ENCODE measurements at places on chromosomes 6 and 20.

DNA sequence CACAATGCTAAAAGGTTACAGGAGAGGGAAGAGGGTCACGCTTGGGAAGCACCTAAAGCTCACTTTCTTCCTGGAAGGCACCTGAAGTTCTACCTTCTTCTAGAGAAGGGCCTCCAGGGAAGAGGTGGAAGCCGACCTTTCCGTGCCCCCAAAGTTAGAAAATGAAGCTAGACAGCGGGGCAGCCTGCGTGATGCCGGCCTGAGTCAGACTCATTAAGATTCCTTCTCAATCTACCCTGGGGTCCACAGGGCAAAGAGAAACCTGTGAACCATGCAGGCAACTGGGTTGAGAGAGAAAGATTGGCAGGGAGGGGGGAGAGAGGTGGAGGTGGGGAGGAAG, 54.8 kb upstream of the CCDC167 start:
- DNase-seq: peak; percentile 21

DNA sequence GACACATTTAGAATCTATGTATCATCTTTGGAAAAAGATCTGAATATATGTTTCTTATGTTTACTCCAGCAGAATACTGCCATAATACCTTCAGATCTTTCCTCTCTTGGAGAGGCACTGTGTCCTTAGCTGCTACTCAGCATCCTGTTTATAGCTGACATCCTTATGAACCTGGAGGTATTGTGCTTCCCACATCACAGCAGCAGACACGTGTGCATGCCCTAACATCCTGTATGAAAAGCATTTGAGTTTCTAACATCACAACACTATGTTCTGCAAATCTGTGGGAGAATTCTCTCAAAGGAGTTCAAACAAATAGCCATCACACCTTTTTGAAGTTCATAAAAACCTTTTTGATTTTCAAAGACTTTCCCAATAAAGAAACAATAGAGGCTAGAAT, 216.0 kb downstream of the GJA1 start:
- no peak for DNase-seq

DNA sequence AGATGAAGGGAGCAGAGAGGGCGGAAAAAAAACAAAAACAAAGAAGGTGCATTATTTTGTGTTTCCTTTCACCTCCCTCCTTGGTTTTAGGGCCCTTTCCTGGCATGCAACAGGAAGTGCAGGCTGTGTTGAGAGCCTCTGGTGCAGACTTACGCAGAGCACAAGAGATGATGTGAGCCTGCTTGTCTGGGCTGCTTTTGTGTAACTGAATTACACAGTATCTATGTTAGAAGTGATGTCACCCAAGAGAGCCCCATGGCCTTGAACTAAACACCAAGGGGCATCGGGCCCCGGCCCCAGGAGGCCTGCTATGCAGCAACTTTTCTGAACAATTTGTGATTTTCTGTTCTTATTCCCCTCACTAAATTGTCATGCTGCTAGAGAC, 25.5 kb downstream of the GNAS start:
- DNase-seq: no peak

GRCh38 chr6:87407901-87408720, at the start of gene CFAP206:
TSS of gene CFAP206 (plus strand) at chr6:87407972. CDS start at chr6:87409840, 1,868 bp downstream.
- no peak for DNase-seq

DNA sequence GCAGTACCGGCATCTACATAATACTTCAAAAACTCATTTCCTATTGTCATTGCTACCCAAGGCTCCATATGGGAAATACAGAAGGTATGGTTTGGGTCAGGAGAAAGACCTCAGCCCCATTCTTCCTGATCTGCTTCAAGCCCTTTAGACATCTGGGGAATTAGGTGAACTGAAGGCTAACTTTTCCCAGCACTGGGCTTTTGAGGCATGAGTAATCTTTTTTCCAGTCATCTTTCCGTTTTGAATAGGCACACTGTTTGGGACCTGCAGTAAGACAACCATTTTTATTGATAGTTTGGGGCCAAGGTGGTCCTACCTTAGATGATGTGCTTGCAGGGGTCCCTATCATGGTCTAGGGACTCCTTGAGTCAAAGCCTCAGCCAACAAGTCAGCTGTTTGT, 198.4 kb downstream of the HAO1 start:
- no peak for DNase-seq

GRCh38 chr6:111646942-111647341, 41.3 kb upstream of the TRAF3IP2 start:
- DNase-seq: no peak

DNA sequence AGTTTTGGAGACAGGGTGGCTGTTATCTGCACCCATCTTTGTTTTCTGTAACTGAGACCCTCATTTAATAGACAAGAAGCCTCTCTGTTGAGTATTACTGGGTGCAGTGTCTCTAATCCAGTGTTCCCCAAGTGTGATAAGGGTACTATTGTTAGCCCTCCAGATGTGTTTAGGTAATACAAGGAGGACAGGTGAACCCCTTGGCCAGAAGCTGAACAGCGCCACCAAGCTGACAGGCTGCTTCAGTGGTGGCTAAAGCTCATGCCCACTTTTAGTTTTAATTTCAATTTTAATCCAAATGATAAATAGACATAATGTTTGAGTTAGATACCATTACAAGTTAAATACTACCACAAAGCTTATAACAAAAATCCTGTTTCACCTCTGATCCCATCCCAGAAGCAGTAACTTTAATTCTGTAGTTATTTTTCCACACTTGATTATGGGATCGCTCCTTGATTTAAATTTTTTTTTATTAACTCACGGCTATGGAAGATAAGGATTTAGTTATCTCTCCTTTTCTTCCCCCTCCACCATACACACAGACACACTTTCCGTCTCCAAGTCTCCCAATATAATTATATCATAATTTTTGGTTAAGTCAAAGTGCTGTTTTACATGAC, 8.4 kb upstream of the STK35 start:
- no peak for DNase-seq

GRCh38 chr6:159969204-159969912, 476 bp downstream of the IGF2R start:
- DNase-seq: no peak

- DNase-seq: no peak
These were observed 9.6 kb downstream of the ZBTB2 start for GRCh38 chr6:151381722-151382121.

- no peak for DNase-seq
These were observed 21.6 kb downstream of the ADGRG6 start for GRCh38 chr6:142323377-142323776.

DNA sequence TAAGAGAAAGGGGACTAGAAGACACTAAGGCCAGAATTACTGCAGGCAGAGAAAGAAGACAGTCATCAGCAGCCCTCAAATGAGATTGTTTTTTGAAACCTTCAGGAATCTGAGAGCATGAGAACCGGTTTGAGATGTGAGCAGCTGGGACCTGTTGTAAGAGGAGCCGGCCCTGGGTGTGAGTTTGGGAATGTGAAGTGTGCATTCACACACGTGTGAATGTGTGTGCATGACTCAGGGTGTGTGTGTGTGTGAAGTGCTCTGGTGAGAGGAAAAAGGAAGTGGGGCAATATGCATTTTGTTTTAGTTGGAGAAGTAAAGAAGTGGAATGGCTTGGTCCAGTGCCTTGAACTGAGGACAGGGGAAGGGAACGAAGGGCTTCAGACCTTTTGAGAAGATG, 4.3 kb downstream of the SCUBE3 start:
- no peak for DNase-seq

- DNase-seq: no peak
These were observed 35.3 kb downstream of the BEND3 start for GRCh38 chr6:107080036-107080435.

GRCh38 chr6:72857791-72858585, 236.1 kb downstream of the KCNQ5 start:
- no peak for DNase-seq

DNA sequence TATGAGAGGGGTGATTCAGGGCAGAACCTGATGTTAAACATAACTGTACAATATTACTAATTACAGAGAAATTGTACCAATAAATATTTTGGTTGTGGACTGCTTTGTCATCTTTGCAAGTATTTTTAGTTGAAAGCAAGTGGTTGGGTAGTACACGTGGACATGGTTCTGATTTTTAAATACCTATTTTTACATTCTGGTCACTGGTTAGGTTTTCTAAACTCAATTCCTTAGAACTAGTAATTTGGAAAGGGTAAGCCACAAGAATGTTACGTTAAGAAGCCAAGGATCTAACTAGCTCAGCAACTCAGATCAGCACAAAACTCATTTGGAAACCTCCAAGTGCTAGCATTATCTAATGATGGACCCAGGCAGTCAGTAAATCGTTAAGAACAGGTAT, 2.7 kb downstream of the EPB41L2 start:
- DNase-seq: no peak

GRCh38 chr20:54223751-54224150, 15.9 kb downstream of the PFDN4 start:
- DNase-seq: no peak

- no peak for DNase-seq
These were observed 68.1 kb upstream of the CEP85L start for GRCh38 chr6:118719351-118720124.

GRCh38 chr20:25047766-25048165, 10.2 kb downstream of the ACSS1 start:
- no peak for DNase-seq

DNA sequence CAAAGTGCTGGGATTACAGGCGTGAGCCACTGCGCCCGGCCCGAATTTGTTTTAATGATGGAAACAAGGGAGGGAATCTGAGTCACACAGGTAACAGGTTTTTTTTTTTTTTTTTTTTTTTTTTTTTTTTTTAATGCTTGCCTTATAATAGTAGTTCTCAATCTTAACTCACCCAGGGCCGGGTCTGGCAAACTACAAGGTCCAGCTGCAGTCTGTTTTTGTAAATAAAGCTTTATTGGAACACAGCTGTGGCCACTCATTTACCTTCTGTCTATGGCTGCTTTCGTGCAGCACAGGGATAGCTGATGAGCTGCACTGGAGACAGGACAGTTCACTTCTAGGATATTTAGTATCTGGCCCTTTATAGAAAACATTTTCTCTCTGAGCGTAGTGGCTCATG, 58.0 kb downstream of the TFAP2C start:
- no peak for DNase-seq

- DNase-seq: no peak
These were observed 34.5 kb upstream of the MPC1 start for GRCh38 chr6:166417285-166417691.
